ENCODE measurements at places on chromosomes 3 and 15. TPM values are rescaled to one million over a fixed set of nuclear protein-coding genes. Genes with fewer than 3 reads are reported as not detected.

The RTP4 gene
- 0.32 TPM for total RNA-seq

The GMPS gene
- total RNA-seq = 25.6 TPM

The HYAL2 gene
- 96.0 TPM for total RNA-seq

The MINDY4B gene
- not detected for total RNA-seq

The FOXB1 gene
- total RNA-seq = not detected

- no peak for DNase-seq
- no peaks in the 10 kb centered on the region for H3K27me3 ChIP-seq
- no peak overlapping the region for H3K4me3 ChIP-seq
- H3K4me1 ChIP-seq = no peaks in the 10 kb centered on the region
- no peaks in the 10 kb centered on the region for H3K36me3 ChIP-seq
Observed at GRCh38 chr3:99686955-99687612, 48.7 kb downstream of the COL8A1 start.

DNA sequence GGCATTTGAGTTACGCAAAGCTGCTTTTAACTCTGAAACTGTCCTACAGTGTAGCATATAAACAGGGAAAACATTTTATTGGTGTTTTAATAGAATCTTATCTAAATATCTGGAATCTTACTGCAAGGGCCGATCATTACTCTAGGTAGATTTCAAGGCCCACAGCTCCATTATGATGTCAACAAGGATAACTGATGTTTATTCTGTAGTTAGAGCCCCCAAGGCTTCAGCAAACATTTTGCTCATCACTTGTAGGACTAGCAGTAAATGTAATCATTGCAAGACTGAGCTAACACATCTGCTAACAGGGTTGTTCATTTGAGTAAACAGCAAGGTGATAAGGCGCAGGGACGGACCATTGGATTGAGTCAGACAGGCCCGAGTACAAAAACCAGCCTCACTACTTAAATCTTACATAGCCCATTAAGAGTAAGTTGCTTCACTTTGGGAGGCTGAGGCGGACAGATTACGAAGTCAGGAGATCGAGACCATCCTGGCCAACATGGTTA is 332.5 kb upstream of the TPRG1 start:
- no peak overlapping the region for H3K27ac ChIP-seq
- no peak overlapping the region for H3K4me3 ChIP-seq
- no peaks in the 10 kb centered on the region for H3K27me3 ChIP-seq
- no peaks in the 10 kb centered on the region for H3K4me1 ChIP-seq

DNA sequence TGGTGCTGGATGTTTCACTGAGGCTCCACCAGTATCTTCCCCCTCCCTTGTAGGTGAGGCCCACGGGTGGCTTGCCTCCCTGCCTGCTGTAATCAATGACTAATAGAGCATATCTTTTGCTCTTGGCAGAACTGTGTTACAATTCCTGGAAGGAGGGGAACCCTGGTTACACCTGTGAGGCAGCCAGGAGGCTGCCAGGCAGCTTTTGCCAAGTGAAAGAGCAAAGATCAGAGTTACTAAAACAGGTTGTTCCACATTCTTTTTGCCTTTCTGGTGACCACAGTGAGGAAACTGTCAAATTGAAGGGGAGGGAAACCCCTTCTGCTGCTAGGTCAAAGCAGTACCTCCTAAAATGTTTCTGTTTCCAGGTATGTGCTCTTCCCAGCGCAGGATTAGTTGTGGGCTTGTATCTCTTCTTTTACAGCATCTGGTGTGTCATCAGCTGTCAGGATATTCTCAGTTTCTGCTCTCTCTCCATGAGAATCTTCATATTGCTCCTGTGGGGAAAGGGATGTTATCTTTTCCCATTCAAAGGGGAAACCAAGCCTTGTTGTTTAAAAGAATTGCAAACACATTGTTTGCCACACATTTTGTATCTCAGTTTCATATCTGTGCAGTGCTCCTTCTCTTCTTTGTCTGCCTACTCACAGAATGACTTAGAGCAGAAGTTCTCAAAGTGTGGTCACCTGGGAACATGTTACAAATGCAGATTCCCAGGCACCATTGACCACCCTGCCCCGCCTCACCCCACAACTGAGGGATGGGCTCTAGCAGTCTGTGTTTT is 137.4 kb upstream of the UMPS start:
- H3K27ac ChIP-seq = no peak overlapping the region
- peak; percentile 43 for DNase-seq
- no peaks in the 10 kb centered on the region for H3K27me3 ChIP-seq
- H3K4me3 ChIP-seq = no peak overlapping the region
- H3K36me3 ChIP-seq = no peaks in the 10 kb centered on the region
